Astrocyte (in vitro differentiated cells and primary cell): ENCODE measurements at places on chromosomes 5 and 9.

- no peak for DNase-seq
- peak overlapping the region; percentile 10 for H3K27ac ChIP-seq
- H3K27me3 ChIP-seq = no peaks in the 10 kb centered on the region
- H3K36me3 ChIP-seq = peaks cover 58% of the 10 kb centered on the region
- no peak overlapping the region for H3K4me3 ChIP-seq
Measured at GRCh38 chr5:14421851-14422250, 159.7 kb upstream of the OTULINL start.

- no peak overlapping the region for H3K27ac ChIP-seq
- H3K4me1 ChIP-seq = peaks cover 15% of the 10 kb centered on the region
- peak; percentile 83 for DNase-seq
- no peaks in the 10 kb centered on the region for H3K36me3 ChIP-seq
Measured at GRCh38 chr5:107875833-107876232, 205.1 kb upstream of the EFNA5 start.

DNA sequence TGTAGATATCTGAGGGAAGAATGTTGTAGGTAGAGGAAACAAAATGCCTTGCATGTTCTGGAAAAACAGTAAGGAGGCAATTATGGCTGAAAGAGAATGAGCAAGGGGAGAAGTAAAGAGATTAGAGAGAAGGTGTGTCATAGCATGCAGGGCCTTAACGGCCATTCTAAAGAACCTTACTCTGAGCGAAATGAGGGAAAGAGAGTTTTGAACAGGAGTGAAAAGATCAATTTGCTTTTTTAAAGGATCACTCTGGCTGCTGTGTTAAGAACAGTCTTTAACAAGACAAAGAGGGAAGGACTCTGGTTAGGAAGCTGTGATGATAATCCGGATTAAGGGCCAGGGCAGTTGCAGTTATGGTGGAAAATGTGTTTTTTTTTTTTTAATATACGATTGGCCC, 22.6 kb downstream of the PTBP3 start:
- H3K4me3 ChIP-seq = no peak overlapping the region
- H3K4me1 ChIP-seq = no peaks in the 10 kb centered on the region
- H3K36me3 ChIP-seq = no peaks in the 10 kb centered on the region
- no peaks in the 10 kb centered on the region for H3K27me3 ChIP-seq

DNA sequence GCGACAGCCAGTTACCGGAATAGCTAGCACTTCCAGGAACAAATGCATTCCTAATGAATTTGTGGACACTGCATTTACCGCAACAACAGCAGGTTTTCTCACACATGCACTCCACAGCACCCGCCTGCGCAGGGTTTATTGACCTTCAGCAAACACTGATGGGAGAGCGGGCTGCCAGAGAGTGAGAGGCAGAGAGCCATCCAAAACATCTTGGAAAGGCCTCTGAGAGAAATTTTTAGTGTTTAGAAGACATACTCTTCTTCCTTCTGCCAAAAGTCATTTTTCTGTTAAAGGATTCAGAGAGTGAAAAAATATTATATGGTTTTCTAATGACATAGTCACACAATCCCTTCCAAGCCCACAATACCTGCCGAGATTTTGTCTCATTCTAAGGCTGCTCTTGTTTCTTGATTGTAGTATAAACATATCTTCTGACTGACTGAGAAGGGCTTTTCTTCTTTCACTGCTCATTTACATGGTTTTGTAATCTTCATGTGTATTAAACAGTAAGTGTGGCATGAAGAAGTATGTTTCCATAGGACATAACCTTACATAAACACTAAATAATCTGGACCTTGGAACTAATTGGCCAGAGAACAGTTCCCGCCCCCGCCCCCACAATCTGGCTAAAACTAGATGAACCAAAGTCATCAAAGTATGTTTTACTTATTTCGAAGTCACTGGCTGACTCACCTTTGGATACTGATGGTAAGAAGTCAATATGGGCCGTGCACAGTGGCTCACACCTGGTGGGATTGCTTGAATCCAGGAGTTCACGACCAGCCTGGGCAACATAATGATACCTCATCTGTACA, 432.5 kb upstream of the MEF2C start:
- H3K4me1 ChIP-seq = peaks cover 20% of the 10 kb centered on the region
- H3K27ac ChIP-seq = peak overlapping the region; percentile 21
- no peak overlapping the region for H3K4me3 ChIP-seq
- no peaks in the 10 kb centered on the region for H3K36me3 ChIP-seq

DNA sequence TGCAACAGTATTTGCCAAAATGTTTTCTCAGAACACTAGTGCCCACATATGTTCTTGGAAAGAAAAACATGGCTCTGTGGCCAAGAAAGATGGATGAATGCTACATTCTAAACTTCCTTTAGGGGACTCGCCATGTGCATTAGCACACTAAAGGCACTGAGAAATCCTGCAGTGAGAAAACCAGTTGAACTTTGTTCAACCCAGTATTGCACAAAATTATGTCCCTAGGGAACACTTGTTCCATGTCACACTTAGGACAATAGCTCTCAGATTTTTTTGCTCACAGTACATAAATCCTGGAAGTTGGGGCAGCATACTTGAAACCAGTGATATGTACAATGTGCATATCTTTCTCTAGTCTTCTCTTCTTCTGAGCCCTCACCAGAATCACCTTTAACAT, 96.6 kb downstream of the ADRB2 start:
- no peaks in the 10 kb centered on the region for H3K36me3 ChIP-seq
- H3K4me3 ChIP-seq = no peak overlapping the region
- H3K27me3 ChIP-seq = no peaks in the 10 kb centered on the region
- DNase-seq = no peak
- H3K27ac ChIP-seq = no peak overlapping the region

GRCh38 chr9:18676525-18676924, 202.6 kb downstream of the ADAMTSL1 start:
- H3K36me3 ChIP-seq = peaks cover 26% of the 10 kb centered on the region
- H3K27ac ChIP-seq = no peak overlapping the region
- no peaks in the 10 kb centered on the region for H3K4me1 ChIP-seq
- no peaks in the 10 kb centered on the region for H3K27me3 ChIP-seq
- DNase-seq = no peak
- no peak overlapping the region for H3K4me3 ChIP-seq

- peak; percentile 70 for DNase-seq
- H3K27me3 ChIP-seq = no peaks in the 10 kb centered on the region
- no peak overlapping the region for H3K4me3 ChIP-seq
Measured at GRCh38 chr5:125476901-125477585, 730.6 kb upstream of the ZNF608 start.

GRCh38 chr9:21683484-21684175, 118.8 kb upstream of the MTAP start:
- no peak for DNase-seq
- no peaks in the 10 kb centered on the region for H3K36me3 ChIP-seq
- no peak overlapping the region for H3K4me3 ChIP-seq
- H3K27me3 ChIP-seq = no peaks in the 10 kb centered on the region
- peak overlapping the region; percentile 96 for H3K27ac ChIP-seq

DNA sequence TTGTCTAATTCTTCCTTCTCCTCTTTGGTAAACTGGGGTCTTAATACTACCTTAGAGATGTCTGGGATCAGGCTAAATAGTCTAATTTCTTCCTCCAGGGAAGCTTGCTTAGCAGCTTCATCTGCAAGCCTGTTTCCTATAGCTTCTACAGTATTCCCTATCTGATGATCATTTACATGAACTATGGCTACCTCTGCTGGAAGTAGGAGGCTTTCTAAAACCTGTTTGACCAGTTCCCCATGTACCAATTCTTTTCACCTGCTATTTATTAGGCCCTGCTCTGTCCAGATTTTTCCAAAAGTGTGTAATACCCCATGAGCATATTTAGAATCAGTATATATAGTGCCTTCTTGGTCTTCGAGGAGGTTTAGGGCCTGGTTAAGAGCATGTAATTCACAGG, 619.8 kb downstream of the HINT1 start:
- no peak overlapping the region for H3K4me3 ChIP-seq
- no peaks in the 10 kb centered on the region for H3K36me3 ChIP-seq
- no peak overlapping the region for H3K27ac ChIP-seq
- H3K4me1 ChIP-seq = peaks cover 24% of the 10 kb centered on the region

- H3K27me3 ChIP-seq = no peaks in the 10 kb centered on the region
- no peak overlapping the region for H3K27ac ChIP-seq
- no peaks in the 10 kb centered on the region for H3K4me1 ChIP-seq
- H3K4me3 ChIP-seq = no peak overlapping the region
- DNase-seq = no peak
- H3K36me3 ChIP-seq = no peaks in the 10 kb centered on the region
Measured at GRCh38 chr5:118070041-118070440, 918.3 kb downstream of the DTWD2 start.

DNA sequence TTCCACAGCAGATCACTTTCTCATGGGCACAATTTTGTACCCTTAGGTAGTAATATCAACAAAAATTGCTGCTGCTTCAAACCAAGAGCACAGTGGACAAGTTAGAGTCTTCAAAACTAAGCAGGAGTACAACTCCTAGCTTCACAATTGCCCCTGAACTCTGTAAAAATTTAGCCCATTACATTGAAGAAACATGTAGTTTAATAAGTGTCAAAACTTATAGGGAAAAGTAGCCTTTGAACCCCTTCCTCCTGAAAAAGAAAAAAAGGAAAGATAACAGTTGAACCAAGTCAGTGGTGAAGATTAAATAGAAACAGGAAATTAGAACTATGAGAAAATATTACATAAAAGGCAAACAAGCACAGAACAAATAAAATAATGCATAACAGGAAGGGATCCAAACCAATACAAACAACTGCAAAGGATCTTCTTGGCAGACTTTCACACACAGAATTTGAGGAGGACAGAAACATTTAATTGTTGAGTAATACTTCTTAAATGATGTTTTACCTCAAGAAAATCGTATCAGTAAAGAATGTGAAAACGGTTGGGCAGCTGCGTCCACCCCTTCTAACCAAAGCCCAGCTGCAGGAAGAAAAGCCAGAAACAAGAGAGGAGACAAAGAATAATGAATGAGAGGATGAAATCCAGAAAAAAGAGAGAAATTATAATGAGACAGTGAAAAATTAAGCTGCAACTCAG, 636.0 kb downstream of the NR2F1-AS1 start:
- peak; percentile 92 for DNase-seq
- peaks cover 7% of the 10 kb centered on the region for H3K4me1 ChIP-seq
- no peak overlapping the region for H3K4me3 ChIP-seq
- H3K36me3 ChIP-seq = no peaks in the 10 kb centered on the region
- no peak overlapping the region for H3K27ac ChIP-seq

GRCh38 chr5:97150401-97150800, 8.0 kb upstream of the LIX1 start:
- H3K36me3 ChIP-seq = no peaks in the 10 kb centered on the region
- no peaks in the 10 kb centered on the region for H3K27me3 ChIP-seq
- no peaks in the 10 kb centered on the region for H3K4me1 ChIP-seq
- H3K4me3 ChIP-seq = no peak overlapping the region
- H3K27ac ChIP-seq = no peak overlapping the region

GRCh38 chr5:83488821-83489220, 17.3 kb downstream of the VCAN start:
- H3K4me1 ChIP-seq = no peaks in the 10 kb centered on the region
- peaks cover 80% of the 10 kb centered on the region for H3K36me3 ChIP-seq
- no peak for DNase-seq
- H3K27me3 ChIP-seq = no peaks in the 10 kb centered on the region
- no peak overlapping the region for H3K4me3 ChIP-seq

GRCh38 chr9:116765011-116765410, 77.9 kb downstream of the TRIM32 start:
- no peak overlapping the region for H3K4me3 ChIP-seq
- H3K27ac ChIP-seq = no peak overlapping the region
- no peaks in the 10 kb centered on the region for H3K36me3 ChIP-seq
- H3K4me1 ChIP-seq = no peaks in the 10 kb centered on the region
- DNase-seq = no peak
- no peaks in the 10 kb centered on the region for H3K27me3 ChIP-seq

DNA sequence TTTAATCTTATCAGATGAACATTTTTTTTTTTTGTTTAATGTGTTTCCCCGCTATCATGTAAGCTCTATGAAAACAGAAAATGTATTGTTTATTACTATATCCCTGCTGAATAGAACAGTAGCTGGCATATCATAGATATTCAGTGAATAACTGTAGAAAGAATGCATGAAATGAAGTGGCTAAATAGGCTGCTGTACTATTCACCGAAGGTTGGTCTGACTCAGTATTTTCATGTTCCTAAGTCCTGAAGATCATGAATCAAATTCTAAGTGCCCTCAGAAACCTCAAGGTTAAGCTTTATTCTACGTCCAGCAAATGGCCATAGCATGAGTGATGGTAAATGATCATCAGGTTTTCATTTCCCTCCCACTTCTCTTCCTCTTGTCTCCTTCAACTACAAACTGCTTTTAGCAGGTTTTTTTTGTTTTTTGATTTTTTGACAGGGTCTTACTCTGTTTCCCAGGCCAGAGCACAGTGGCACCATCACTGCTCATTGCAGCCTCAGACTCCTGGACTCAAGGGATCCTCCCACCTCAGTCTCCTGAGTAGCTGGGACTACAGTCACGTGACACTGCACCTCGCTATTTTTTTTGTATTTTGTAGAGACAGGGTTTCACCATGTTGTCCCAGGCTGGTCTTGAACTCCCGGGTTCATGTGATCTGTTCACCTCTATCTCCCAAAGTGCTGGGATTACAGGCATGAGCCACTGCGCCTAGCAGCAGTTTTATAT, 19.1 kb upstream of the ZFAND5 start:
- DNase-seq = peak; percentile 98
- peak overlapping the region; percentile 65 for H3K27ac ChIP-seq
- no peak overlapping the region for H3K4me3 ChIP-seq
- no peaks in the 10 kb centered on the region for H3K36me3 ChIP-seq
- peaks cover 12% of the 10 kb centered on the region for H3K4me1 ChIP-seq

- no peak for DNase-seq
- no peaks in the 10 kb centered on the region for H3K4me1 ChIP-seq
Measured at GRCh38 chr5:127586811-127587210, 62.1 kb upstream of the CTXN3 start.

GRCh38 chr5:153888781-153889180, 149.9 kb downstream of the FAM114A2 start:
- H3K27ac ChIP-seq = no peak overlapping the region
- DNase-seq = no peak
- no peaks in the 10 kb centered on the region for H3K4me1 ChIP-seq
- H3K4me3 ChIP-seq = no peak overlapping the region
- H3K36me3 ChIP-seq = no peaks in the 10 kb centered on the region
- H3K27me3 ChIP-seq = no peaks in the 10 kb centered on the region

DNA sequence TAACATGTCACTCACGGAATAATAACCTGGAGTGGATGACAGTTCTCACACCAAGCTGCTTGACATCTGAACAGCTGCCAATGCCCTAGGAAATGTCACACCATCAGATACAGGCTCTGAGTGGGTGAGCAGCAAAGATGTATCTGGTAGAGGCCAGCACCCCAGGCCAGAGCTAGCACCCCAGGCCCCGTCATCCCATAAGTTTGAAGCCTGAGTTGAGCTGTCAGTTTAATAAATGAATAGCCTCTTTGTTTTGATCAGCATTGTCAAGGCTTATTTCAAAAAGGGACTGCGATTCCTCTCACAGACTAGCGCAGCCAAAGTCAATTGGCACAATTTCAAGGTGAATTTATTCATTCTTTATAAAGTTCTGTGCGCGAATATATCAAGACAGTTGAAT, 1327.1 kb downstream of the MAT2B start:
- H3K27ac ChIP-seq = no peak overlapping the region
- no peak for DNase-seq
- no peaks in the 10 kb centered on the region for H3K4me1 ChIP-seq

GRCh38 chr9:98808411-98808815, 943 bp downstream of the GALNT12 start:
- no peak for DNase-seq
- H3K36me3 ChIP-seq = no peaks in the 10 kb centered on the region
- peak overlapping the region; percentile 55 for H3K4me3 ChIP-seq
